ENCODE measurements at places on chromosomes 7 and 10. TPM values are rescaled to one million over a fixed set of nuclear protein-coding genes. Genes with fewer than 3 reads are reported as not detected.

NUTM2E gene
- not detected for total RNA-seq

DLG5 gene
- 17.9 TPM for total RNA-seq

- no peak overlapping the region for H3K4me3 ChIP-seq
- no peak overlapping the region for H3K27ac ChIP-seq
- H3K36me3 ChIP-seq: no peaks in the 10 kb centered on the region
Measured at GRCh38 chr7:156432018-156432417, 208.6 kb upstream of the RNF32 start.

DNA sequence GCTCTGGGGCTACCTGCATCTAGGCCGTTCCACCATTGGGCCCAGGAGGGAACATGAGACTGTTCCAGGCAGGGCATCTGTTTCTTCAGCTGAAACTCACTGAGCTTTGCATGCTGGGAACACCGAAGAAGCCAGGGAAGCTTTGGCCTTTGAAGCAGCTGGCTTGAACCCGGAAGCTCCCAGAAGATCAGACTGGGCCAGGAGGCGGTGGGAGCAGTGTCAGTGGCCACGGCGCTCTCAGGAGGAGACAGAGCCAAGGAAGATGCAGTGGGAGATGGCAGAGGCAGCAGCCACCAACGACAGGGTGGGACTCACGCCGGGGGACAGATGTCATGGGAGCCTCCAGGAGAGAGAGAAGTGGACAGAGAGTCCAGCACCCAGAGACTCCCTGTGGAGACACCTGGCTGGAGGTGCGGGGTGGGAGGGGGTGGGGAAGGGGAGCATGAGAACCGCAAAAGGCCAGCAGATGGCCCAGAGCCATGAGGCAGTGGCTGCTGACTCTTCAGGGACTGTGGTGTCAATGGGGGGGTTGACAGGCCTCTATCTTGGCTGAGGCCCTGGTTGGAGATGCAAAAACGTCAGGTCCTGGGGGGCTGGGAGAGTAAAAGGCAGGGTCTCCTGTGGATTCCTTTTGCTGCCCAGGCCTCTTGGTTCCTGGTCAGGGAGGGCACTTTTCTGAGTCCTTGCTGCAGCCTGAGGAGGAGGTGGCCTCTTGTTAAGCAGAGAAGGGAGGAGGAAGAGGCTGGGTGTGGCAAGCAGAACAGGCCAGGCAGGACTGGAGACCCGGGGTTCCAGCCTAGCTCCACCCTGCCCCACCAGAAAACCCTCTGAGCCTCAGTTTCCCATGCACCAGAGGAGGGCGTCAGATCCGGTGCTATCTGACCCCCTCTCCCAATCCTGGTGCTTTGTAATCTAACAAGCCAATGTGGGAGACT is 6.3 kb upstream of the AQP1 start:
- H3K4me3 ChIP-seq: peak overlapping the region; percentile 47
- peak overlapping the region; percentile 53 for H3K27ac ChIP-seq
- H3K36me3 ChIP-seq: no peaks in the 10 kb centered on the region

DNA sequence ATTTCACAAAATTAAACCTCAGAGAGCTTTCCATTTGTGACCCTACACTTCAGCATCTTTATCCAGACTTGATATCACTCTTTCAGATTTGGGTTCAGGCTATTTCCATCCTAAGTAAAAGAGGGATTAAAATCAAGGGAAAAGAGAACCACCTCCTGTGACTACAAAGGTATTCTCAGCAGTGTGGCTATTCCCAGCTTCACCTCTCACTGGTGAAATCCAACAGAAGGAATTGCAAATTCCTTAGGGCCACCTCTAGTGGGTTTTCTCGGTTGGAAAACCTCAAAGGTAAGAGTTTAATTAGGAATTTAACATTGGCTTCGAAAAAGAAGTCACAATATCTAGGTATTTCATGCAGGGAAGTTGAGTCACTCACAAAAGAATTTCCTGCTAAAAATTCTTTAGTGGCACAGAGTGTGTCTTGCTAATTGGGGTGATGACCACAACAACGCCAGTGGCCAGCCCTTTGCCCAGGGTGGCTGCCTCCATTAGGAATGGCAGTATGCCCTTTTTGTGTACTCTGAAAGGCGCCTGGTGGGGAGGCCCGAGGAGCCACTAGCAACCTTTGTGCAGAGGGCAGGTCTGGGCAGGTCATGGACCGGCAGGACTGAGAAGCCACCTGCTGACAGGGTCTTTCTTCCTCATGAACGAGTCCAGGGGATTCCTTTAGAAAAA is 52.2 kb downstream of the SEM1 start:
- H3K27ac ChIP-seq: no peak overlapping the region
- H3K4me1 ChIP-seq: no peaks in the 10 kb centered on the region
- no peaks in the 10 kb centered on the region for H3K36me3 ChIP-seq
- H3K4me3 ChIP-seq: no peak overlapping the region
- no peak for DNase-seq
- H3K27me3 ChIP-seq: no peaks in the 10 kb centered on the region

ATOH7 gene
- total RNA-seq: not detected

DNA sequence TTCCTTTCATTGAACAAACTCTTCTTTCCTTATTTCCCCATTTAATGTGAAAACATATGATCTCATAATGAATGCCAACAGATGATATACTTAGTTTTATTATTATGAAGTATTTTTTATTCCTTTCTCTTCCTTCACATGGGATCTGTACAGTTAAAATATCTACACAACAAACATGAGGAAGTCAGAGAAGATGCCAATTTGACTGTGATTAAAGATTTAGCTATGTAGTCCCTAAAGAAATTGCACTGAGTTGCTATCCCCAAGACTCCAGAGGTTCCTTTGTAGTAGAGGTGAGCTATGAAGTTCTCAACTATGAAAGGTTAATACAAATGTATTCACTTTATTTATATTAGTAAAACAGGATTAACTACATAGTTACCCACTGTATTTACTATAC is 60.6 kb upstream of the LRRN3 start:
- no peaks in the 10 kb centered on the region for H3K36me3 ChIP-seq
- DNase-seq: no peak
- no peaks in the 10 kb centered on the region for H3K27me3 ChIP-seq

TCF7L2 gene
- total RNA-seq: 13.2 TPM

- H3K27ac ChIP-seq: peak overlapping the region; percentile 89
- no peaks in the 10 kb centered on the region for H3K36me3 ChIP-seq
- peaks cover 22% of the 10 kb centered on the region for H3K4me1 ChIP-seq
- H3K4me3 ChIP-seq: peak overlapping the region; percentile 71
- no peak for DNase-seq
Measured at GRCh38 chr7:35035511-35035961, 1.7 kb downstream of the DPY19L1 start.

- no peak for DNase-seq
- no peaks in the 10 kb centered on the region for H3K36me3 ChIP-seq
- no peak overlapping the region for H3K27ac ChIP-seq
Measured at GRCh38 chr7:1091644-1092027, 3.7 kb downstream of the GPER1 start.

DNA sequence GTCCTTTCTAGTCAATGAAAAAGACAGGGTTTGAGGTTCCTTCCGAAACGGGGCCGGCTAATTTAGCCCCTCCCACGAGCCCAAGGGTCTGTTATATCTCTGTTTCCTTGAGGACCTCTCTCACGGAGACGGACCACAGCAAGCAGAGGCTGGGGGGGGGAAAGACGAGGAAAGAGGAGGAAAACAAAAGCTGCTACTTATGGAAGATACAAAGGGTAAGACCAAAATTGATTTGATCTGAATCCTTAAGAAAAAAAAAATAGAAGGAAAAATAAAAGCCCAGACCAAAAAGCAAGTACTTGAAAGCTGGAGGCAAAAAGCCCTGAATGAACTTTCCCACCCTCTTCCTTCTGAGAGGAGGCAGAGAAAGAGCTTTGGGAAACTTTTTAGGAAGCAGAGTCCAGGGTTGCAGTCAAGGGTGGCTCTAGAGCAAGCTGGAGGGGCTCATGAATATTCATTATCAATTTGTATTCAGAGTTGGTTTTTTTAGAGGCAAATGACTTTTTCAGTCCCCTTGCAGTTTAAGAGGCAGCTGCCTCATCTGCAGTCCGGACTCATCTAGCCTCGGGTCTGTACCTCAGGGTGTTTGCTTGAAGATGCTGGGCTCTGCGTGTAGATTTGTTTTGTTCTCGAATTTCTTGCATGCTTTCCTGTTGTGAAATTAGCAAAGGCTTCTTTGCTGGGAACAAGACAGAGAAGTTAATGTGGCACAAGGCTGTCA is at the start of gene ENTPD1:
Gene ENTPD1, plus strand, starts transcription at position 123 of the 721 bp plus-strand sequence. Its CDS starts 77 bp downstream, at position 200.
- no peak within 1 kb of the TSS for H3K4me3 ChIP-seq
- H3K36me3 ChIP-seq: no peaks in the 10 kb centered on the region
- no peaks in the 10 kb centered on the region for H3K4me1 ChIP-seq
- H3K27ac ChIP-seq: no peak within 1 kb of the TSS
- H3K27me3 ChIP-seq: no peaks in the 10 kb centered on the region

PRR15 gene
- 4.6 TPM for total RNA-seq

GRCh38 chr7:41033500-41033899 is 669.4 kb downstream of the INHBA start:
- no peak for DNase-seq
- H3K4me1 ChIP-seq: no peaks in the 10 kb centered on the region
- no peak overlapping the region for H3K27ac ChIP-seq
- no peak overlapping the region for H3K4me3 ChIP-seq

H2BK1 gene
- total RNA-seq: not detected

GRCh38 chr7:46664453-46664852 is 743.4 kb upstream of the IGFBP3 start:
- no peaks in the 10 kb centered on the region for H3K27me3 ChIP-seq
- DNase-seq: no peak
- H3K36me3 ChIP-seq: no peaks in the 10 kb centered on the region

GRCh38 chr10:87862679-87863052 is 667 bp downstream of the KLLN start:
- H3K4me3 ChIP-seq: peak overlapping the region; percentile 77
- peaks cover 4% of the 10 kb centered on the region for H3K4me1 ChIP-seq
- no peaks in the 10 kb centered on the region for H3K27me3 ChIP-seq

SKIDA1 gene
- 0.70 TPM for total RNA-seq

DNA sequence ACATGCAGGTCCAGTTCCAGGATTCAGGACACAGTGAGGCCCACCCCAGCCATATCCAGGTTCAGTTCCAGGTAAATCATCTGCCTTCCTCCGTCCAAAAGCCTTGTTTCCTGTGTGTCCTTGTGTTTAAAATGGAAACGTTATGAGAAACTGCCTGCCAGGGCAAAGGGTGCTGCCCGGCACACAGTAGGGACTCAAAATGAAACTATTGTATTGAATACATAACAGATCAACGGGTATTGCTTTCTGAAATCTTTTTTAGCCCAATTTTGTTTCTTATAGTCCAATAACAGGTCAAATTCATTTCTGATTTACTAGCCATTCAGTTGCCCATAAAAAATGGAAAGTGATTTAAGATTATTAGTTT is 115.5 kb downstream of the EGFR start:
- no peaks in the 10 kb centered on the region for H3K4me1 ChIP-seq
- H3K27me3 ChIP-seq: no peaks in the 10 kb centered on the region
- no peaks in the 10 kb centered on the region for H3K36me3 ChIP-seq
- H3K27ac ChIP-seq: no peak overlapping the region
- no peak overlapping the region for H3K4me3 ChIP-seq
- no peak for DNase-seq

SPDYE18 gene
- 0.37 TPM for total RNA-seq

ZNF3 gene
- 11.7 TPM for total RNA-seq

GRCh38 chr10:88886557-88886956 is 6.5 kb downstream of the STAMBPL1 start:
- no peak overlapping the region for H3K4me3 ChIP-seq
- H3K36me3 ChIP-seq: no peaks in the 10 kb centered on the region
- no peak overlapping the region for H3K27ac ChIP-seq
- no peaks in the 10 kb centered on the region for H3K4me1 ChIP-seq
- no peaks in the 10 kb centered on the region for H3K27me3 ChIP-seq

DNA sequence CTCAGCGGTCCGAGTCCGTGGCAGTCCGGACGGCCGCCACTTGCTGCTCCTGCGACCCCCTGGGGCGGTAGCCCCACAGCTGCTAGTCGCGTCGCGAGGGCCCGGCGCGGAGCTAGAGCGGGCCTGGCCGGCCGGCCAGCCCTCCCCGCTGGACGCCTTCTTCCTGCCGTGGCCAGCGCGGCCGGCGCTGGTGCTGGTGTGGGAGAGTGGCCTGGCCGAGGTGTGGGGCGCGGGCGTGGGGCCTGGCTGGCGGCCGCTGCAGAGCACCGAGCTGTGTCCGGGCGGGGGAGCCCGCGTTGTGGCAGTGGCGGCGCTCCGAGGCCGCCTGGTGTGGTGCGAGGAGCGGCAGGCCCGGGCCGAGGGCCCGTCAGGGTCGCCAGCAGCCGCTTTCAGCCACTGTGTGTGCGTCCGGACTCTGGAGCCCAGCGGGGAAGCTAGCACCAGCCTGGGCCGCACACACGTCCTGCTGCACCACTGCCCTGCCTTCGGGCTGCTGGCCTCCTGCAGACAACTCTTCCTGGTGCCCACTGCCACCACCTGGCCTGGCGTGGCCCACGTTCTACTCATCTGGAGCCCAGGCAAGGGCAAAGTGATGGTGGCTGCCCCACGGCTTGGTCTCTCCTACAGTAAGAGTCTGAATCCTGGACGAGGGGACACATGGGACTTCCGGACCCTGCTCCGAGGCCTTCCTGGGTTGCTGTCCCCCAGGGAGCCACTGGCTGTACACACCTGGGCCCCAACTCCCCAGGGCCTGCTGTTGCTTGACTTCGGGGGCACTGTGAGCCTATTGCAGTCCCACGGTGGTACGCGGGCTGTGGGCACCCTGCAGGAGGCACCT is 631 bp downstream of the HPS6 start:
- no peaks in the 10 kb centered on the region for H3K27me3 ChIP-seq
- DNase-seq: peak; percentile 73
- H3K27ac ChIP-seq: peak overlapping the region; percentile 95
- no peaks in the 10 kb centered on the region for H3K36me3 ChIP-seq

CPA4 gene
- total RNA-seq: 12.4 TPM

GNGT1 gene
- total RNA-seq: not detected

DNA sequence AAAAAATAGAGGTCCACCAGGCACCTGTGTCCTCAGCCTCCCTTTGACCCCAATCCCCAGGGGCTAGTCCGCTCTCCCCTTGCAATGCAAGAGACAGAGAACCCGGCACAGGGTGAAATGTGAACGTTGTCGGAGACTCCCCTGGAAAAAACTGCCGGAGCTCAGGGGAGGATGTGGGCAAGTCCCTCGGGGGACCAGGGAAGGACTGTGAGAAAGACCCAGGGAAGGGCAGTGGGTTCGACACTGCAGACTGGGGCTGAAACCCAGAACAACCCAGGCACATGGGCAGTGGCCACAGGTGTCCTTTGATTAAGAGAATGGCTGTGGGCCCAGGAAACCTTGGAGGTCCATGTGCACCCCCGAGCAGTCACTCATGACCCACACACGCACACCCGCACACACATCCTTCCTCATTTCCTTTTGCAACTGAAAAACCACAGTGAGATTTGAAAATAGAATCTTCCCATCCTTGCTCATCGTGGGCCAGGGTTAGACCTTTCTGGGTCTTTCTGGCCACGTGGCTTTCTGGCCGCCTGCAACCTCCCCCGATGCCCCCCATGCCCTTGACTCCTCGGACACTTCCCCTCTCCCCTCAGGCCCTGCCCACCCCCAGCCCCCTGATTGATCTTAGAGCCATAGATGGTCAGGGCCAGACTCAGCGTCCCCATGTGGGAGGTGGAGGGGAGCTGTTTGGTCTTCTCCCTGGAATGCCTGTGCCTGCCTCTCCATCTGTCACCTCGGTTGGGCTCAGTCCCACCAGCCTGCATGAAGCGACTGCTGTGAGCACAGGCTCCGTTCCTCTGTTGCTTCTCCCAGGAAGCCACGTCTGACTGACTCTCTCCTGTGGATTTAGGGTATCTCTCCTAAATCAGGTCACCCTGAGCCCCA is 7.9 kb downstream of the LAT2 start:
- no peaks in the 10 kb centered on the region for H3K27me3 ChIP-seq
- no peaks in the 10 kb centered on the region for H3K36me3 ChIP-seq
- no peak overlapping the region for H3K27ac ChIP-seq
- DNase-seq: no peak
- no peaks in the 10 kb centered on the region for H3K4me1 ChIP-seq

ZNF32 gene
- total RNA-seq: 14.8 TPM

OR2A12 gene
- not detected for total RNA-seq

C7orf57 gene
- not detected for total RNA-seq

Measured in pancreas (tissue), 10 donors.